ENCODE measurements at places on chromosomes 5 and 9.
A peak's percentile ranks its signal among the peaks of the same experiment; 100 is the strongest.

DNA sequence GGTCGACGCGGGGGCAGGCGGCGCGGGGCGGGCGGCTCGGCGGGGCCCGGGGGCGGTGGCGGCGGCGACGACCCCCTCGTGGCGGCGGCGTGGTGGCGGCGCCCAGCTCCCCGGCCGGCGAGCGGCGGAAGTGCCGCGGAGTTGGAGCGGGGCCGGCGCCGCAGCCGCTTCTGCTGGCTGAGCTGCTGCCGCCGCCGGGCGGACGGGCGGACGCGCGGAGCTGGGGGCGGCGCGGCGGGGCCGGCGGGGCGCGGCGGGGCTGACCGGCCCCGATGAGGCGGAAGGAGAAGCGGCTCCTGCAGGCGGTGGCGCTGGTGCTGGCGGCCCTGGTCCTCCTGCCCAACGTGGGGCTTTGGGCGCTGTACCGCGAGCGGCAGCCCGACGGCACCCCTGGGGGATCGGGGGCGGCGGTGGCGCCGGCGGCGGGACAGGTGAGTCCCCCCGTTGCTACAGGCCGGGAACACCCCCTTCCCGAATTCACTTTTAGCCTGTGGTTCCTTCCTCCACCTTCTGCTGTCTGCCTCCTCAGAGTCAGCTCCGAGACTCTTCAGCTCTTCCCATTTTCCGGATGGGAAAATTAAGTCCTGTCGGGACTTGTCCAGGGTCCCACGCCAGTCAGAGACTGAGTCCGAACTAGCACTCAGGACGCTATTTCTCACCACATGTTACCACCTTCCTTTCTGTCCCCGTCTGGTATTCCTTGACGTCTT is at the start of gene GALNT10:
GALNT10 (plus strand) TSS at position 139 of the 710 bp plus-strand sequence; CDS start at position 273, 134 bp downstream.
- peak; percentile 77 for DNase-seq

DNA sequence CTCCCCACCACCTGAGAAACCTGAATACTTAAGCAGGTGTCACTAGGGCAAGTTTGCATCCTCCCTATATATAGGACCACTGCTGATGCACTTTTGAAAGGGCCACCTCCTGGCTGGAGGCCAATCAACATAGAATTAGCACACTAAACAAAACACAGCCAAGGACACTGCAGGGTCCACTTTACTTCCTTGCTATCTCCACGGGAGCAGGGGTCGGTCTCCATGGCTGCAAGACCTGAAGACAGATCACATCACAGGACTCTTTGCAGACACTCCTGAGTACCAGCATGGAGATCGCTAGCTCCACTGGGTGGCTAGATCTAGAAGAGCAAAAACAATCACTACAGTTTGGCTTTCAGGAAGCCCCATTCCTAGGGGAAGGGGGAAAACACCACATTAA is 72.3 kb downstream of the C9orf153 start:
- no peak for DNase-seq

- DNase-seq, result no peak
Observed at GRCh38 chr9:127885508-127886281, 8.2 kb upstream of the AK1 start.

DNA sequence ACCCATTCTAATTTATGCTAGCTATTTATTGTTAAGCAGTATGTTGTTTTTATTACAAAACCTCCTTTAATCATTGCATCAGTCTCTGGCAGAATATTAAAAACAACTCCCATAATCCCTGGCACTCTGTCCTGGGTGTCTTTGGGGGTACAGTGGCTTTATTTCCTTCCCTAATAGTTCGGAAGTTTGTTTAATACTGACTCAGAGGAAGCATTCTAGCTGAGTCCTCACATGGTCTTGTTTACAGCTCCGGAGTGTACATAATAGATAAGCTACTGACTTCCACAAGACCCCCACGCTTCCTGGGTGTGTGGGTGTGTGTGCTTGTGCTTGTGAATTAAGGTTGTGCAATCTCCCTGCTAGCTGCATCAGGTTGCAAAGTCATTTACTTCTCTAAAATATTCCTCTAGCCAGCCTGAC is 149.8 kb upstream of the CDKN2B start:
- peak; percentile 10 for DNase-seq

DNA sequence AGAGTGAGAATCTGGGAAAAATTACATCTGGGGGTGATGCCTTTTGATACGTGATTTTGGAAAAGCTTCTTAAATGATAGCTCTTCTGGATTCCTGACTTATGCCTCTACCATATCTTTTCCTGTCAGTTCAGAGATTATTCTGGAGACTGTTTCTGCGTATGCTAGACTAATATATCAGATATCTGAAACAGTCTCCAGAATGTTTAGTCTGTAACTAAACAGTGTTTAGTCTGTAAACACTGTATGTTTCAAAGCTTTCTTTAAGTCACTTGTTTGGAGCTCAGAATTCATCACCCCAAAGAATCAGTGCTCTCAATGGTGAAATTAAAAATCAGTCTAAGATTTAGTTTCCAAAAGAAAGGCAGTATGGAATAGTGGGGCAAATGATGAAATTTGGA is 19.7 kb downstream of the C9orf85 start:
- no peak for DNase-seq

DNA sequence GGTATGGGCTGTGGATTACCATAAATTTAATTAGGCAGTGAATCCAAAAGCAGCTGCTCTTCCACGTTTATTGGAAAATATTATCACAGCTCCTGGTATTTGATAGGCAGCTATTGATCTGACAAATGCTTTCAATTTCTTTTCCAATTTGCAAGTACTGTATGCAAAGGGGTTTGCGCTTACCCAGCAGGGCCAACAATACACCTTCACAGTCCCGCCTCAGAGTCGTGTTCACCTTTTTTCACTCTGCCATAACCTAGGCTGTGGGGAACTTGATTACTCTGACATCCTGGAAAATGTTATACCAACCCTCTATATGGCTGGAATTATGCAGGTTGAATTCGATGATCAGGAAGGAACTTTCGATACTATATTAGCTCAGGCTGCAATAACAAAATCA is 32.3 kb upstream of the TENT4A start:
- no peak for DNase-seq

DNA sequence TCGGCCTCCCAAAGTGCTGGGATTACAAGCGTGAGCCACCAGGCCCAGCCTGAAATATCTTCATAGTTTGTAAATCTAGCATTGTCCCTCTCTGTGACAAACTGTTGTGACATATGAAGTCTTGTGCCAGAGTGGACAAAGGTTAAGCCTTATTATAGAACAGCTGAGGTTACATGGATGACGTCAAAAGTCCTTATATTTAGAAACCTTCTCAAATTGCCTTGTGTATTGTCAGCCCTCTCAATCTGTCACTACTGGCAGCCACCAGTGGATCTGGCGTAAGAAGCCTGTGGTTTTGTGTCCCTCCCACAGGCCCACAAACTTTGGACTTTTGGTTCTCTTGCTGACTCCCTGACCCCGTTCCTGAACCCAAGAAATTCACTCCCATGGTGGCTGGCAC is 79.4 kb upstream of the CCDC112 start:
- no peak for DNase-seq

DNA sequence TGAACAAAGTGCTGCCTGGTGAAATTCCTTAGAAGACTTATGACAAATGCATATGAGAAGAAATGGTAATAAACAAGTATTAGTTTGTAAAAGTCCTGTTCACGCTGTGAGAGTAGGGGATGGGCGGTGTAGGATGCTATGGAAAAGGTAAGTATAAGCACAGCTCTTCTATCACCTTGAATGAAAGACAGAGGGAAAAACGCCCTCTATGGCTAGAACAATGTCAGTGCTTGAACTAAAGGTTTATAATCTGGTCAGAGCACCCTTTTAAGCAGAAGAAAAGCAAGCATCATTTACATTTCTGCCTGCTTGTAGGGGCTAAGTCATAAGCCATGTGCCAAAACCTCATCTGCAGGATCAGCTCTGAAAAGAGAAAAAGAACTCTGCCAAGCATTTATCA is 115.2 kb downstream of the LHFPL2 start:
- DNase-seq, result no peak

DNA sequence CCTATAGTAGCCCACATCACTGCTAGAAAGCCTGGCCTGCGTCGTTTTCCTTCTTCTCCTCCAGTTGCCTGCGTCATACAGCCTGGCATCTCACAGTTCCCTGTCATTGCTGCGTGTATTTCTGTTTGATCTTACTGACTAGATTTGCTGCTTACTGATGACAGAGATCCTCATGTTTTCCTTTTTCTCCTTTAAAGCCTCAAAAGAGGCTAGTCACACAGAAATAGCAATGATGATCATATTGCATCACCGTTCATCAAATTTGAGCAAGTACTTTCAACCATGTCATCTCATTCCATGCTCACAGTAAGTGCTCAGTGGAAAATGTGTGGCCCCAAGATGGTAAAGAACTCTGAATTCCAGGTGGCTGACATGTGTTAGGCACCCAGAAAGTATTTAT is 76.8 kb downstream of the MVB12B start:
- DNase-seq, result no peak

GRCh38 chr5:33999978-34000377 is 7.9 kb downstream of the AMACR start:
- DNase-seq, result no peak

GRCh38 chr9:127089631-127090081 is 32.8 kb downstream of the ANGPTL2 start:
- no peak for DNase-seq

DNA sequence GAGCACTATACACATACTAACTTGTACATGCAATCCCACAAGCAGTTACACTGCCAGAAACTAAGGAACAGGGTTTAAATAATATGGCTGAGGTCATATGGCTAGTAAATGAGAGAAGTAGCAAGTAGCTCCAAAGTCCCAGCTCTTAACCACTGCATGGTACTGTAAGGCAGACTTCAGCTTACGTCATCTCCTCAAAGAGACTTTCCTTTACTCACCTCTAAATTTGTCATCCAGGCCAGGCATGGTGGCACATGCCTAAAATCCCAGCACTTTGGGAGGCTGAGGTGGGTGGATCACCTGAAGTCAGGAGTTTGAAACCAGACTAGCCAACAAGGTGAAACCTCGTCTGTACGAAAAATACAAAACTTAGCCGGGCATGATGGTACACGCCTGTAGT is 20.4 kb upstream of the SELENOP start:
- DNase-seq, result no peak

DNA sequence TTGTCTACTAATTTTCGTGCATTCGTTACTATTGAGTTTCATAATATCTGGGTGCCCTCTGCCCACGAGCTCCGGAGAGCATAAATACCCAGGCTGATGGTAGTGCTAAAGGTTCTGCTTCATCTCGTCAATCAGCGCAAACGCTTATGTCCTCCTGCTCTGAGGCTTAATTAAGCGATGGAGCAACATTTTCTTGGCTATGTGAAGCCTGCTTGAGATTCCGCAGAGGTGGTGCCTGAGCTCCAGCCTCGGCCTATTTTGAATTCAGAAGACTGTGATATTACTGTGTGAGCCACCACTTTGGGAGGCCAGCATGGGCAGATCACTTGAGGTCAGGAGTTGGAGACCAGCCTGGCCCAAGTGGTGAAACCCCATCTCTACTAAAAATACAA is 44.8 kb downstream of the ANXA2R start:
- no peak for DNase-seq

- no peak for DNase-seq
Observed at GRCh38 chr5:22250528-22250927, 602.6 kb downstream of the CDH12 start.

- DNase-seq, result no peak
Observed at GRCh38 chr9:85416715-85417114, 325.0 kb downstream of the AGTPBP1 start.

DNA sequence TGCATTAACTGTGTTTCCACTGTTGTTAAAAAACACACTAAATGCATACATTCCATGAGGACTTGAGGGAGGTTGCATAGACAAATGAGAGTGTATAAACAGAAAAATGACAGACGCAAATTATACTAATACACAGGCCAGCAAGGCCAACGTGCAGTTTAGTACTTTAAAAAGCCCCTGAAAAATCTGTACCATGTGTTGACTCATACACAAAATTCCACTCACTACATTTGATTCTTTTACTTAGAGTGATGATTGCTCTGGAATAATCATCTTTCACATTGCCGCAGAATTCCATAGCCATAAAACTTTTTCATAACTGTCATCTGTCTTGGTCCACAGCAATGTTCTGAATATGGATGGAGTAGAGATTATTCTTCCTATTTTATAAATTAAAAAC is 215.7 kb downstream of the FAM114A2 start:
- DNase-seq, result no peak

Measured in amygdala (tissue), 56 donors.